ENCODE measurements at places on chromosomes 4 and X.
A peak's percentile ranks its signal among the peaks of the same experiment; 100 is the strongest.

- no peak for DNase-seq
Measured at GRCh38 chr4:106767991-106768390, 268.1 kb downstream of the DKK2 start.

- no peak for DNase-seq
Measured at GRCh38 chr4:146247356-146247755, 33.0 kb downstream of the REELD1 start.

DNA sequence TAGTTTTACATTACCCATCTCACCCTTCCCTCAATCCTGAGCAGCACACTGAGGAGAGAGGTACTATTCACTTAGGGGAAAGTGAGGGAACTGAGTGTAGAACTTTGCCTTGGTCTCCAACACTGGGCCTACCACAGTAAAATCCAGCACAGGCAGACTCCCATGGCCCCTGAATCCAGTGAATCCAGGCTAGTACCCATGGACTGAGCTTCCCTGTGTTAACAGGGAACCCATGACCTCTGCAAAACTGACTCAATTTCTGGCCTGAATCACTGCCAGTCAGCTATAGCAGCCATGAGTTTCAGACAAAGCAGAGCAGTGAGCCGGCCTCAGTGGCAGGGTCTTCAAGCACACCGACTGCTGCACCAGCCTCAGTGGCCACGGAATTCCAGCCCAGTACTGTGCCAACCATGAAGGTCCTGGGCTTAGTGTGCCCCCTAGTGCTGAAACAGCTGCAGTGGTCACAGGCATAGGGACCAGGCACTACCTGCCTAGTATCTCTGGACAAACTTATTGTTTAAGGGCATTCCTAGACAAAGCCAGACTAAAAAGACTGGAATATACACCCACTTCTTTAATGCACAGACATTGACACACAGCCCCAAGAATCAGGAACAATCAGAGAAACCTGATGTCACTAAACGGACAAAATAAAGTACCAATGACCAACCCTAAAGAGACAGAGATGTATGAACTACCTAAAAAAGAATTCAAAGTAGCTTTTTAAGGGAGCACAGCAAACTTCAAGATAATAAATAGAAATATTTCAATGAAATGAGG lies 127.4 kb upstream of the RPL34 start:
- peak; percentile 8 for DNase-seq

DNA sequence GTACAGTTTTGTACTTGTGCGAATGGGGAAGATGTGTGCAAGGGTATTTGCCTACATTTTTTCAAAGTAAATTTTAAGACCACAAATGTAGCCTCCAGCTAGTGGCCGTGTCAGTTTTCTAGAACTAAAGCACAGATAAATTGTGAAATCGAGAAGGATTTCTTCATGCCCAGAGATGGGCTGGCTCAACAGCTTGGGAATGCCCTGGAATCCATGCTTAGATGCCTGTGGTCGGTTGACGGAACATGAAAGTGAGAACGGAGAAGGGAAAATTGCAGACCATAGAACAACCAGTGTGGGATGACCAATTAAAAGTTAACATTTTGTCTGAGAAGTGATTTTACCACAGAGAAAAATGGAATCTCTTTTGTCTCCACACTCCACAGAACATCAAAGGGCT lies 73.2 kb upstream of the VCX2 start:
- DNase-seq = no peak

DNA sequence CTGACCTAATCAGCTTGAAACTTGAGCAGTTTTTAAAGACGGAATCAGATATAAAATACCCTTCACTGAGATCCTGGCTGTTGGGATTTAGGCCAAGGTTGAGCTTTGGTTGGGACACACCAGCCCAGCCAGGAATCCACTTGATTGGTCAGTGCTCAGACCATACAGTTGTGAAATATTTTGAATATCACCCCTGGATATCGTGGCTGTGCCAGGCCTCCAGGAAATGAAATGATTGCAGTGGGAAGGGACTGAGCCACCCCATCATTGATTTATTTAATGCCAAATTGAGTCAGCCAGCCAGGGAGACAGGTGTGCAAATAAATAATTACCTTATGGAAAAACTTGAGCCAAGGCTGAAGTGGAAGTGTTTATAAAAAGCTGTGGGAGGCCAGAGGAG lies 128.4 kb upstream of the SCML1 start:
- no peak for DNase-seq

- DNase-seq = no peak
Measured at GRCh38 chr4:181119186-181119585, 1124.0 kb upstream of the TENM3 start.

DNA sequence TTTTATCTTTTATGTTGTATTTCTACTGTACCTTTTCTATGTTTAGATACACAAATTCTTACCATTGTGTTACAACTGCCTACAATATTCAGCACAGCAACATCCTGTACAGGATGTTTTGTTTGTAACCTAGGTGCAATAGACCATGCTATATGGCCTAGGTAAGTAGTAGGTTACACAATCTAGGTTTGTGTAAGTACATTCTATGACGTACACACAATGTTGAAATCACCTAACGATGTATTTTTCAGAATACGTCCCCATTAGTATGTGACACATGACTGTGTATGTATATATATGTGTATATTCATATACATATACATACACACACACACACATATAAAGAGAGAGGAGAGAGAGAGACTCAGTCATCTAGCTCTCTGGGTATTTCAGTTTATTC lies 103.5 kb downstream of the CLNK start:
- DNase-seq = no peak

- no peak for DNase-seq
Measured at GRCh38 chr4:156201050-156201449, 247.4 kb upstream of the CTSO start.

DNA sequence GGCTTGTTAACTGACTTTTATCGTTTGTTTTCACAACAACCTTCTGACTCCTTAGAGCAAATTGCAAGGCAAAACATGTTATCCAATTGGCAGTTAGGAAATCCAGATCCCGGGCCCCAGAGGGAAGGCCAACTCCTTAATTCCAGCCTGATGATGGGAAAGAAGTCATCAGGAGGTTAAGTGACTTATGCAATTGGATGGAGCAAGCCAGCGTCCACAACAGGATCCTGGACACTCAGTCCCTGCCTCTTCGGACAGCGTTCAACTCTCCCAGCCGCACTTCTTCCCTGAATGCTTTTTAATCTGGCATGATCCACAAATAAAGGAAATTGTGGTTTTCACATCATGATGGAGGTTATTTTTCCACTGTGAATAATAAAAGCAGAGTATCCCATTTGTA lies 310.1 kb downstream of the RAB28 start:
- DNase-seq = no peak

GRCh38 chr4:75244325-75244724 lies 269.9 kb downstream of the RCHY1 start:
- DNase-seq = no peak

DNA sequence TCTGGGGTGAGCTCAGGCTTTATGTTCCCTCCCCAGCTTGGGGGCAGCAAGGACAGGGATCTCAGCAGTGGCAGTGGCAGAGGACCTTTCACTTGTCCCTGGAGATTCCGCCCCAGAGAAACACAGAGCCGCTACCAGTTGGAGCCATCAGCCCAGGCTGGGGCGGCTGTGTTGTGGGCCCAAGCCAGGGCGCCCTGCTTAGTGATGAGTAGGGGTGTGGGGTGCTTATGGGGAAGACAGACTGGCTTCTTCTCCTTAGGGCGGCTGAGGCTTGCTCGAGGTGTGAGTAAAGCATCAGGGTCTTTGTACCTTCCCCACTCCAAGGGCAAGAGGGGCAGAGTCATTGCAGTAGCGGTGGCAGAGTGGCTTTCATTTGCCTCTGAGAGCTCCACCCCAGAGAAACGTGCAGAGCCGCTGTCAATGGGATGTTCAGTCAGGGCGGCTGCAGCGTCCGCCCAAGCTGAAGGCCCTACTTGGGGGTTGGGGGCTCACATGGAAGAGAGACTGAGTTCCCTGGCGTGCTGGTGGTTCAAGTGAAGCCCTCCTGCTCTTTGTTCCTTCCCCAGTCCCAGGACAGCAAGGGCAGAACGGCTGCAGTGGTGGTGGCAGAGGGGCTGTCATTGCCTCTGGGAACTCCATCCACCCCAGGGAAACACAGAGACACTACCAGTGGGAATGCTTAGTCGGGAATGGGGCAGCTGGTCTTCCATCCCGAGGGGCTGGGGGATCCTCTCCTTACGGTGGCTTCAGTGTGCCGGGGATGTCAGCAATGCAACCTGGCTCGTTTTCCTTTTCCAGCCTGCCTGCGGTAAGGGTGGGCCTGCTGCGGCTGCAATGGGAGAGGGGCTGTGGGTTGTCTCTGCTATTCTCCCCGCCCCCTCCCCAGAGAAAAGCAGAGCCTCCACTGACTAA lies 2142.5 kb upstream of the TENM3 start:
- no peak for DNase-seq

DNA sequence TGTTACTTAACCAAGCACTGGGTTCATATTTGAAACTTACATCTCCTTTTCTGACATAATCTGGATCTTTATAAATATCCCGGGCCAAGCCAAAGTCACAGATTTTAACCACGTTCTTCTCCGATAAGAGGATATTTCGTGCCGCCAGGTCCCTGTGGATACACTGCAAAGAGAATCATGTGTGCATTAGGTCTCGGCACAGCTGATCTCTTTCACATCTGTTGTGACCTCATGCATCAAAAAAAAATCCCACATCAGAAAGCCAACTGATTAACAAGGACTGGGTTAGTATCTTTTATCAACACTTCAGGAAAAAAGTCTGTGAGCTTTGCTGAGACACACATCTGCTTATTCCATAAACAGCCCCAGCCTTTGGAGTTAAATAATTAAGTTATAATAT lies 35.5 kb downstream of the KDR start:
- no peak for DNase-seq

DNA sequence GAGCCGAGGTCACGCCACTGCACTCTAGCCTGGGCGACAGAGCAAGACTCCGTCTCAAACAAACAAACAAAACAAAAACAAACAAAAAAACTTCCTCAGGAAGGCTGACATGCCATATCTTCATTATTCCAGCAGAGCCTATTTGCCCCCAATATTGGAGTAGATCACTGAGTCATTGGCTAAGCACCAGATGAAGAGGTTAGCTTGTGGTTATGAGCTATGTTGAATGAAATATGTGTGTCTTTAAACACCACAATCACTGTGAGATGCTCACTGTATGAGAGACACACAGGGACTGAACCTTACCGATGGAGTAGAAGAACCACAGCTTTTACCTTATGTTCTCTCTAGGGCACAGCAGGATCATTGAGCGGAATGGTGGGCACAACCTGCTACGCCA lies 122.1 kb upstream of the EOLA2 start:
- DNase-seq = no peak

DNA sequence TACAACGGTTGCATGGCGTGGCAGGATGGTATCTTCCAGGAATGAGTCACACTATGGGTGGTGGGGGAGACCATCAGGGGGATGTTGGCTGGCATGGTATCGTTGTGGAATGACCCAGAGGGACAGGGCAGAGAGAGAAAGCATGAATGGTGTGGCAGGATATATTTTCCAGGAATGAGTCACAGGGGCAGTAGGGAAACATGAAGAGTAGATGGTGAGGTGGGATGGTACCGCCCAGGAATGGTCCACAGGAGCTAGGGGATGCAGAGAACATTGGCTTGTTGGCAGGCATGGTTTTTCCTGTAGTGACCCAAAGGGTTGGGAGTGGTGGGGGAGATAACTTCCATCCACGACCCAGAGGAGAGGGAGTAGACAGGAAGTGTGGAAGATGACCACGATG lies 62.4 kb downstream of the MAOA start:
- no peak for DNase-seq

- DNase-seq = no peak
Measured at GRCh38 chr4:139915037-139915436, 238.9 kb downstream of the MAML3 start.

- no peak for DNase-seq
Measured at GRCh38 chrX:13966071-13966792, 63.5 kb downstream of the GEMIN8 start.

DNA sequence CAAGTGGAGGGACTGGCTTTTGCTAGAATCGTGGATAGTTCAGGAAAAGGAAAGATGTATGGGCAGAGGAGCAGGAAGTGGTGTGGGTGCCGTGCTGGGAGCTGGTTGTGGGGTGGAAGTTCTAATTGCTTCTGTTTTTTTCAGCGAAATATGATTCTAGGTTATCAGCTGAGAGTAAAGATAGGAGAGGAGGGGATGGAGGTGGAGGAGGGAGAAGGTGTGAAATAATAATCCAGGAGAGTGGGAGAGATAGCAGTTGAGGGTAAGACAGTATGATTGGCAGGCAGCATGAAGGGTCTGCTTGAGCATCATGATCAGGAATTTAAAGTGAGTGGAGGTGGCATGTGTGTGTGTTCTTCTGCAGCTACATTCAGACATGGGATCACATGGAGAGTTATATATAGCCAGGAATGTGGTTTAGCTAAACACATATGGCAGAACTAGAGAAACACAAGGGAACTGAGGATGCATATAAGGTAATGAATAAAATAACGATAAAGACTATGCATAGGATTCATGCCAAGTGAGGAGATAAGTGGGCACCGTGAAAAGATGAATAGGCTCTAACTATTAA lies 133.7 kb downstream of the ANK2 start:
- no peak for DNase-seq

All from KBM-7 (cell line).